A549 treated with DMSO at 1 μM for 4 hours (cell line): ENCODE measurements at places on chromosomes 6 and 20. TPM values are rescaled to one million over a fixed set of nuclear protein-coding genes. Genes with fewer than 3 reads are reported as not detected.

Gene UBD
- 0.40 to 0.96 TPM (median 0.87 TPM) in 5 replicates for total RNA-seq

Gene INSM1
- not detected in 5 replicates for total RNA-seq

Gene DYNLT2
- 0.62 to 0.90 TPM (median 0.69 TPM) in 5 replicates for total RNA-seq

Gene OR2J1
- total RNA-seq = not detected in 5 replicates

Gene ECT2L
- not detected in 5 replicates for total RNA-seq

Gene RRAGD
- total RNA-seq = 3.3 to 4.5 TPM (median 4.4 TPM) in 5 replicates

Gene DSN1
- total RNA-seq = 23.8 to 28.8 TPM (median 26.9 TPM) in 5 replicates

Gene SNX21
- total RNA-seq = 8.8 to 13.0 TPM (median 11.6 TPM) in 5 replicates

Gene F13A1
- total RNA-seq = not detected in 5 replicates

Gene C20orf96
- 9.4 to 11.3 TPM (median 11.1 TPM) in 5 replicates for total RNA-seq

Gene PCIF1
- total RNA-seq = 31.8 to 36.3 TPM (median 32.2 TPM) in 5 replicates

Gene LTB
- 0.29 to 0.50 TPM (median 0.49 TPM) in 5 replicates for total RNA-seq

Gene PSORS1C1
- 3.1 to 5.8 TPM (median 5.5 TPM) in 5 replicates for total RNA-seq

Gene RIPPLY2
- 0.28 to 1.3 TPM (median 0.41 TPM) in 5 replicates for total RNA-seq

Gene HTR1E
- total RNA-seq = not detected in 5 replicates

Gene SLC44A4
- 0.05 to 0.36 TPM (median 0.15 TPM) in 3 of 5 replicates, not detected in the others for total RNA-seq

Gene SLC17A9
- total RNA-seq = 0.02 to 0.19 TPM (median 0.09 TPM) in 3 of 5 replicates, not detected in the others

Gene VSX1
- 0.43 to 1.2 TPM (median 1.0 TPM) in 5 replicates for total RNA-seq

Gene C20orf141
- 0.23 to 0.62 TPM (median 0.49 TPM) in 4 of 5 replicates, not detected in the other for total RNA-seq

Gene GSTA2
- 0.06 to 0.17 TPM in 2 of 5 replicates, not detected in the others for total RNA-seq

Gene HLA-A
- total RNA-seq = 132 to 142 TPM (median 140 TPM) in 5 replicates

Gene CLPSL2
- 0.38 to 0.76 TPM (median 0.57 TPM) in 4 of 5 replicates, not detected in the other for total RNA-seq

Gene CLIC5
- not detected in 5 replicates for total RNA-seq

Gene BPIFB1
- 0.12 to 0.14 TPM in 2 of 5 replicates, not detected in the others for total RNA-seq

Gene MYCT1
- total RNA-seq = 0.03 to 0.12 TPM (median 0.05 TPM) in 3 of 5 replicates, not detected in the others
